ENCODE measurements at places on chromosomes 1 and 21.

DNA sequence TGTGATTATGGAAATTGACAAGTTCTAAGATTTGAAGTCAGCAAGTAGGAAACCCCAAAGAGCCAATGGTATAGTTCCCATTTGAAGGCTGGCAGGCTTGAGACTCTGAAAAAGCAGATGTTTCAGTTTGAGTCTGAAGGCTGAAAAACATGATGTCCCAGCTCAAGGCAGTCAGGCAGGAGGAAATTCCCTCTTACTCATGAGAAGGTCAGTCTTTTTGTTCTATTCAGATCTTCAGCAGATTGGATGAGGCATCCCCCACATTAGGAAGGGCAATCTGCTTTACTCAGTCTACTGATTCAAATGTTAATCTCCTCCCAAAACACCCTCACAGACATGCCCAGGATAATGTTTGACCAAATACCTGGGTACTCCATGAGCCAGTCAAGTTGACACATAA, 372.5 kb upstream of the ST6GALNAC5 start:
- DNase-seq: no peak

DNA sequence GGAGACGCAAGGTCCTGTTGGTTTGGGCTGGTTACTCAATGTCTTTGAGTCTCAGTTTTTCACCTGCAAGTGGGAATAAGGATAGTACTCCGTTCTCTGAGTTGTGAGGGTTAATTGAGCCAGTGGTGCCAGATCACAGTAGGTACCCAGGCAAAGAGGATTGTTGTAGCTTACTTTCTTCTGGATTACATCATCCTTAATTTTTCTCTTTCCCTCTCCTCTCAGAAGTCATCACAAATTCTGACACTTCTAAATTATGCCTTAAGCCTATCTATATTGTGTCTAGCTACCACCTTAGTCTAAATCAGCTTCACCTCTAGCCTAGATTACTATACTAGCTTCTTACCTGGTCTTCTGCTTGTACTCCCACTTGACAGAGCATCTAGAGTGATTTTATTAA, 149.5 kb downstream of the ROR1 start:
- no peak for DNase-seq

GRCh38 chr1:59331686-59332620, 35.1 kb downstream of the FGGY start:
- no peak for DNase-seq

GRCh38 chr1:110554871-110555801, 36.2 kb upstream of the KCNA10 start:
- DNase-seq: no peak

DNA sequence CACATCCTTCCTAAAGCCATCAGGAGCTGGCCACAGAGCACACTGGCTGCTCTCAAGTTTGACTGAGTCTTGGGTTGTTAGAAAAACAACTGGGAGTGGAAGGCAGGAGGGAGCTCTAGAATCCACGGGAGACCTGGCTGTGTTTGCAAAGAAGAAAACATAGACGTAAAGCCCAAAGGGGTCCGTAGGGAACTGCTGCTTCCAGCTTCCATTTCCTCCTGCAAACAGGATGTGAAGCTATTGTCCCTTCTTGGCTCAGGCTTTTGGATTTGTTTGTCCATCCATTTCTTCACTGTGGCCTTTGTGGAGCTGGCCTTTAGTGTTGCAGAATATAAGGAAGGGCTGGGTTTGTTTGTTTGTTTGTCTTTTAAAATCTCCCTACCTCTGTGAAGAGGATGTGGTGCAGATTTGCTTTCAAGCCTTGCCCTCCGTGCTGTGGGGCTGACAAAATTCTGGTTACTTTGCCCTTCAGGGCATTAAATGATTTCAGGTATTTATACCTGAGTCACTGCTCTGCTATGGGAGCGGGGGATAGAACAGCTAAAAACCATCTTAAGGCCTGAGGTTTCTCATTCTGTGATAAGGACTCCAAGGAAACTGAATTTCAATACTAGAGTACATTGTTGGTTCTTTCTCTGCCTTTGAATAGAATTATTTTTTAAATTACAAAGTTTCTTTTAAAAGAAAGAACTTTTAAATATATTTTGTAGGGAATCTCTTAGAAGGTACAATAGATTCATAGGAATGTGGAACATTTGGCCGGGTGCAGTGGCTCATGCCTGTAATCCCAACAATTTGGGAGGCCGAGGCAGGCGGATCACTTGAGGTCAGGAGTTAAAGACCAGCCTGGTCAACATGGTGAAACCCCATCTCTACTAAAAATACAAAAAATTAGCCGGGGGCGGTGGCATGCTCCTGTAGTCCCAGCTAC, 74.3 kb downstream of the MPZL1 start:
- no peak for DNase-seq

GRCh38 chr1:85452948-85453347, 12.0 kb downstream of the DDAH1 start:
- no peak for DNase-seq

DNA sequence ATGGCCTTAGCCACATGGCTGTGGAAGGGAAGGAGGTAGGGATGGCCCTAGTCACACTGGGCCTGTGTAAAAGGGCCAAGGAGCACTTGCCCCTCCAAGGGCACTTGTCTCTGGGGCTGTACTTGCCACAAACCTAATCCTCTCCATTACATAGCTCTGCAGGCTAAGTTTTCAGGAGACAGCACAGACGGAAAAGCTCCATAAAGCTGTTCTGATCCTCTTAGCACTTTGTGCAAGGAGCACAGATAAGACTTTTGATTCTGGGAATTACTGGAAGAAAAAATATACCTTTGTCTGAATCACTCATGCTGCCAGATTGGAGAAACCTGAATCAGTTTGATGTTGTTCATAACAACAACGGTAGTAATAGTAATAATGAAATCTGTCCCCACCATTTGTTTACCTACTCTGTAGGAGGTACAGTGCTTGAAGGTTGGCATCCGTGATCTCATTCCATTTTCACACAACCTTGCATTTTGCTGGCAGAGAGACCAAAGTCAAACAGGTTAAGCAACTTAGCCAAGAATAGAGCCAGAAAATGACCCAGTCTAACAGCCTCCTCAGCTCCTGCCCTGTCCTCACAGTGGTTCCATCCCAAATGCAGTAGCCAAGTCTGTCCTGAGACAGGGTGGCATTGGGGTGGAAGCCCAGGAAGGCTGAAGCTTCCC, 207.1 kb downstream of the ROR1 start:
- no peak for DNase-seq

- DNase-seq: peak; percentile 69
Observed at GRCh38 chr1:147264158-147264768, 21.8 kb downstream of the CHD1L start.
